ENCODE measurements at places on chromosomes 12 and 14. TPM values are rescaled to one million over a fixed set of nuclear protein-coding genes. Genes with fewer than 3 reads are reported as not detected.
A peak's percentile ranks its signal among the peaks of the same experiment; 100 is the strongest.

VWF gene
- total RNA-seq: not detected

DNA sequence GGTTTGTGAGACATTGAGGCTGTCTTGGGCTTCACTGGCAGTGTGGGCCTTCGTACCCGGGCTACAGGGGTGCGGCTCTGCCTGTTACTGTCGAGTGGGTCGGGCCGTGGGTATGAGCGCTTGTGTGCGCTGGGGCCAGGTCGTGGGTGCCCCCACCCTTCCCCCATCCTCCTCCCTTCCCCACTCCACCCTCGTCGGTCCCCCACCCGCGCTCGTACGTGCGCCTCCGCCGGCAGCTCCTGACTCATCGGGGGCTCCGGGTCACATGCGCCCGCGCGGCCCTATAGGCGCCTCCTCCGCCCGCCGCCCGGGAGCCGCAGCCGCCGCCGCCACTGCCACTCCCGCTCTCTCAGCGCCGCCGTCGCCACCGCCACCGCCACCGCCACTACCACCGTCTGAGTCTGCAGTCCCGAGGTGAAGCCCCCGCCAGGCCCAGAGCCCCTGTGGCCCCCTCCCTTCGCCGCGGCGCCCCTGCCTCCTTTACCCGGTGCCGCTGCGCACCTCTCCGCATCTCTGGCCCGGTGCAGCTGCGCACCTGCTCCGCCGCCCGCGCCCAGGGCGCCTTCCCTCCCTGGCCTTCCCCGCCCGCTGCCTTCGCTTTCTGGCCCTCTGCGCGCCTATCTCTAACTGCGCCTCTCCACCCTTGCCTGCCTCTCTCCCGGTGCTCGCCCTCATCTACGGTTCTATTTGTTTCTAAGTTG, at the start of gene ENO2:
TSS of gene ENO2 (plus strand) at position 335 of the 701 bp plus-strand sequence. CDS start 1,253 bp downstream, outside the sequence.
- H3K4me1 ChIP-seq: peaks cover 35% of the 10 kb centered on the region
- H3K36me3 ChIP-seq: peaks cover 33% of the 10 kb centered on the region
- H3K4me3 ChIP-seq: peak within 1 kb of the TSS; percentile 98
- peak; percentile 92 for DNase-seq
- H3K27ac ChIP-seq: peak within 1 kb of the TSS; percentile 80

DNA sequence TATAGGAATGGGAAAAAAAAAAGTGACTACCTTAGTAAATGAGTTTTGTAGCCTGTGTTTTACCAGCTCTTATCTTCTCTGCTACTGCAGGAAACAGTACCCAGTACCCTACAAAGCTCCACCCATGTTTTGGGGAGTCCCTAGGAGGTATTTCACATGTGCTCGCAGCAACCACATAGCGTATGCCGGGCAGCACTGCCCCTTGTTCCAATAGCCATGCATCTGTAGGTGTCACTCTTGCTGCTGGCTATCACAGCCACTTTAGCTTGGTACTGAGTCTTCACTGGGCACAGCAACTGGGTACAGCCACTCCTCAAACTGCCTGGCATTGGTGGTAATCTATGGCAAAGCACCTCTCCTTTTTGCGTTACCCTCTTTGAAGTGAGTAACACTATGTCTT, 2.0 kb upstream of the MDM1 start:
- H3K4me1 ChIP-seq: peaks cover 37% of the 10 kb centered on the region
- no peak overlapping the region for H3K4me3 ChIP-seq
- DNase-seq: peak; percentile 38
- H3K27ac ChIP-seq: peak overlapping the region; percentile 49

- no peak for DNase-seq
- H3K36me3 ChIP-seq: no peaks in the 10 kb centered on the region
- no peaks in the 10 kb centered on the region for H3K4me1 ChIP-seq
- H3K27ac ChIP-seq: no peak overlapping the region
- H3K27me3 ChIP-seq: peaks cover 23% of the 10 kb centered on the region
- no peak overlapping the region for H3K4me3 ChIP-seq
Measured at GRCh38 chr12:15234011-15234410, 12.8 kb upstream of the RERG start.

DNA sequence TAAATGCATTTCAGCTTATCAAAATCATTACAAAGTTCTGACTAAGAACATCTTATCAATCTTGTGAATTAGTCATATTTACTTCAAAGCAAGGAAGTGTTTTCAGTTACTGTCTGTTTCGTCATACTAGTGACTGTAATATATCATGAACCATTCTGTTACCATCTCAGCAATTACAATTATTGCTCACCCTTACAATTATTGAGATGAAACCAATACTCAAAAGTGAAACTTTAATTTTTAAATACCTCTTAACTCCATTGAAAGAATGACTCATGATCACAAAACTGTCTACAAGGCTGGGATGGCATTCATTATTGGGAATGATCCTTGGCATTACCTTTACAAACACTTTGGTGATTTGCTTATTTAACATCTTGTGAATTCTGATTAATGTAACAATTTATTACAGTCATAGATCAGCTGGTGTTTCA, 90.3 kb downstream of the RPS6KA5 start:
- H3K4me1 ChIP-seq: peaks cover 48% of the 10 kb centered on the region
- peaks cover 39% of the 10 kb centered on the region for H3K36me3 ChIP-seq
- no peak for DNase-seq
- H3K27ac ChIP-seq: peak overlapping the region; percentile 95

GRCh38 chr12:124387528-124387911, 92.6 kb downstream of the RFLNA start:
- DNase-seq: no peak
- peaks cover 6% of the 10 kb centered on the region for H3K36me3 ChIP-seq
- H3K4me1 ChIP-seq: peaks cover 38% of the 10 kb centered on the region
- H3K4me3 ChIP-seq: no peak overlapping the region

DNA sequence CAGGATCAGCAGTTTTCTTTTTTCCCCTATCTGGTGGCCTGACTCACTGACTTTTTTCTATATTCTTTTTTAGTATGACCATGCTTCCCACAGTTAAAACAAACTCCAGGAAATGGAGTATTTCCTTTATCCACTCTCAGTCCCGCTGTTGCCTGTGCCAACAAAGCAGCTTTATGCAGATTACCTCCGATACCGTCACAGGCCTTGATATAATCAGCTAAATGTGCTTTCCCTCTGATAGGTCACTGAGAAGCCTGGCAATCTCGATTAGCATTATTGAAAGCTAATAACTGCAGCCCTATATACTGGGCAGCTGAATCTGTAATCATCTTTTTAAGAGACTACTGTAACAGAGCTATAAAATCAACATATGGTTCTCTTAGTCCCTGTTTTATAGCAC, 243.6 kb downstream of the KIF21A start:
- H3K36me3 ChIP-seq: no peaks in the 10 kb centered on the region
- no peak for DNase-seq
- no peak overlapping the region for H3K27ac ChIP-seq
- peaks cover 1% of the 10 kb centered on the region for H3K27me3 ChIP-seq
- H3K4me1 ChIP-seq: no peaks in the 10 kb centered on the region

- H3K36me3 ChIP-seq: no peaks in the 10 kb centered on the region
- no peak overlapping the region for H3K4me3 ChIP-seq
- H3K4me1 ChIP-seq: no peaks in the 10 kb centered on the region
- peaks cover 2% of the 10 kb centered on the region for H3K27me3 ChIP-seq
- no peak overlapping the region for H3K27ac ChIP-seq
Measured at GRCh38 chr14:37023875-37024565, 148.4 kb downstream of the SLC25A21 start.

GRCh38 chr12:116804051-116804450, 65.9 kb downstream of the RNFT2 start:
- peaks cover 7% of the 10 kb centered on the region for H3K36me3 ChIP-seq
- no peaks in the 10 kb centered on the region for H3K27me3 ChIP-seq
- H3K4me1 ChIP-seq: no peaks in the 10 kb centered on the region
- no peak for DNase-seq

- no peak overlapping the region for H3K4me3 ChIP-seq
- peaks cover 8% of the 10 kb centered on the region for H3K27me3 ChIP-seq
- DNase-seq: no peak
- H3K36me3 ChIP-seq: no peaks in the 10 kb centered on the region
Measured at GRCh38 chr12:58346032-58346632, 404.8 kb downstream of the ATP23 start.

DNA sequence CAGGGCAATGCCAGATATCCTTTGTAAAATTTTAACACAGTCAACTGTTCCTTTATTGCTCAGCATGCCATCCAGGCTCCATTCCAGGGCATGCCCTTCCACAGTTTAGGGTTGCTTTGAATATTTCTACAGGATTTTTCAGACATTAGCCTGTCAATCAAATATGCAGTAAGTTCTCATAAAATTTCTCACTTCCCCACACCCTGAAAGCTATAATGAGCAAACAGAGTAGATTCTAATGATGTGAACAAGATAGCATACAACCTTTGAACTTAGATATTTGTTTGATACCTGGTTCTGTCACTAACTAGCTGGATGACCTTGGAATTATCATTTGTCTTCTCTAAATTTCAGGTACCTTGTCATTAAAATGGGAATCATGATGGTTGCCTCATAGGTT, 251.2 kb downstream of the SYT1 start:
- no peaks in the 10 kb centered on the region for H3K36me3 ChIP-seq
- DNase-seq: no peak
- H3K27me3 ChIP-seq: no peaks in the 10 kb centered on the region
- no peak overlapping the region for H3K27ac ChIP-seq

DNA sequence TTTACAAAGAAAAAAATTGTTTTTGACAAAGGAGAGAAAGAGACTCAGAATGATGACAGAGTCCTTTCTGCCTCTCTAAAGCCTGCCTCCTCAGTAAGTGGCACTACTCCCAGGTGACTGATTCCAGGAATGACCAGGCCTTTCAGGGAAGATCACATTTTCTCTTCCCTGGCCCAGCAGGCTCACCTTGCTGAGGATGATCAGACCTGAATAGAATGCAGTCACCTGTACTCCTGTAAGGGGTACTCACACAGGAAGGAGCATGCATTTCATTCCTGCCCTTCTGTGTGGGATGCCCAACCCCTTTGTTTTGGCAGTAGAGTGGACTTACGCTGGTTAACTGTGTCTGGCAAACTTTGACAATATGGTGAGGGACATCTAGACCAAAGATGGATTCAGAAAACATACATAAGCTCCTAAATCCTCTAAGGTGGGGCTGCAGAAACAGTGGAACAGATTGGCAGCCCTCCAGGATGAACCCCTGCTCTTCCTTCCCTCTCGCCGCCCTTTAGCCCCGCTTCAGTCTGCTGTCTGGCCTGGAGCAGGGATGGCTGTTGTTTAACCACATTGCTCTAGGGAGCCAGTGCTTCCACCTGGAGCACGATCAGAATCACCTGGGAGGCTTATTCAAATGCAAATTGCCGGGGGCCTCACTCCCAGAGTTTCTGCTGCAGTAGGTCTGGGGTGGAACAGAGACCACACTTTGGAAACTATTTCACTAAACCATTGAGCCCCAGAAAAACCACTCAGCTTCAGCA, 29.8 kb downstream of the ERG28 start:
- no peak overlapping the region for H3K27ac ChIP-seq
- no peaks in the 10 kb centered on the region for H3K4me1 ChIP-seq
- no peaks in the 10 kb centered on the region for H3K27me3 ChIP-seq
- H3K4me3 ChIP-seq: no peak overlapping the region

GRCh38 chr12:42140901-42141300, 3.8 kb downstream of the GXYLT1 start:
- H3K4me3 ChIP-seq: no peak overlapping the region
- peaks cover under 1% of the 10 kb centered on the region for H3K27me3 ChIP-seq
- DNase-seq: no peak
- H3K4me1 ChIP-seq: peaks cover 36% of the 10 kb centered on the region
- no peaks in the 10 kb centered on the region for H3K36me3 ChIP-seq

- no peak overlapping the region for H3K4me3 ChIP-seq
- H3K27ac ChIP-seq: no peak overlapping the region
- peaks cover 5% of the 10 kb centered on the region for H3K27me3 ChIP-seq
- H3K36me3 ChIP-seq: no peaks in the 10 kb centered on the region
- H3K4me1 ChIP-seq: no peaks in the 10 kb centered on the region
- DNase-seq: no peak
Measured at GRCh38 chr12:3533703-3534386, 42.8 kb downstream of the PRMT8 start.

Measured in activated CD4-positive, alpha-beta T cell treated with anti-CD3 and anti-CD28 coated beads for 36 hours (primary cell).